RWPE1 (cell line): ENCODE measurements at places on chromosomes 6 and 20.

DNA sequence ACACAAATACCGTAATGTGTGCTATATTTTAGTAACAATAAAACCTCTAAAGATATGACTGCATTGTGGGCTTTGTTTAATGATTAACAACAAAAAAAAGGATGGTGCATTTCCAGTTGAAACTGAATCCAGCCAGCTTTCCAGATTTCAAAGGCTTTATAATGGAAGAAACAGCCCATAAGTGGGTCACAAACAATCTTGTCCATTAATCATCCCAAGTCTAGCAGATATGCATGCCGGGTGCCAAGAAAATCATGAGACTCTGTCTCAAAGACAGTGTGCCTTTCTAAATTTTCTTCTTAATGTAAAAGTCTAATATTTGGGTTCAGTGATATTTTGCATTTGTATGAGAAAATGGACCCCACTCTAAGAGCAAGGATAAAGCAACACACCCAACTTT, 20.6 kb upstream of the LAMP5 start:
- DNase-seq = no peak

DNA sequence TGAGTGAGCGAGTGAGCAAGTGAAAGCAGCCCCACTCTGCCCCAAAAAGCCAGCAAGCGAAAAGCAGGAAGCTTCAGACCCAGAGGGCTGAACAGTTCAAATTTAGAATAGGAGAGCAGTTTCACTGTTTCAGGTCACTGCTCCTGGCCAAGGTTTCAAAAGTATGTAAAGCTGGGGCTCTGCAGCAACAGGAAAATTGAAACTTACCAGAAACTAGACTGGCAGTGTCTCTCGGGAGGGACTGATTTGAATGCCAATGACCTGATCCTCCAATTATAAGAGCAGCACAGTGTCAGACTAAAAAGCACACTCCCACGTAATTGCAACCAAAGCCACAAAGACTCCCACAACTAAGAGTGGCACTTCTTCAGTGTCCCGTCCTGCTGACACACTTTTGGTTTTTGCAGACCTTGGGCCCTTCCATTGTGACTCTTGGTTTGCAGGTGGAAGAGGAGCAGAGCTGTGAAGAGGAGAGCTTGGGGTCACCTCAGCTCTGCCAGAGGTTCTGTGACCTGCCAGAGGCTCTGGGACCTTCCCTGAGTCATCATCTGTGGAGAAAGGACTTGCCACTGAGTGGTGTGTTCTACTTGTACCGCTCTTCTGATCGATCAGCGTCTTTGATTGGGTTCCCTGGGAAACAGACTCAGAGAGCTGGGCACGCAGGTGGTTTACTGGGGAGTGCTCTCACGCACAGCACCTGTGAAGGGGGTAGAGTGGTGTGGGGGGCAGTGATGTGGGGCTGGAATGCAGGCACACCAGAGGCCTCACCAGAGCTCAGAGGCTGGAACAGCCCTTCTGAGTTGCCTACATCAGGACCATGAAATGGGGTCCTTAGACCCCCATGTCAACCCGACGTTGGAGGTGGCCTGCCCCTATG, 52.7 kb upstream of the PTGIS start:
- no peak for DNase-seq

DNA sequence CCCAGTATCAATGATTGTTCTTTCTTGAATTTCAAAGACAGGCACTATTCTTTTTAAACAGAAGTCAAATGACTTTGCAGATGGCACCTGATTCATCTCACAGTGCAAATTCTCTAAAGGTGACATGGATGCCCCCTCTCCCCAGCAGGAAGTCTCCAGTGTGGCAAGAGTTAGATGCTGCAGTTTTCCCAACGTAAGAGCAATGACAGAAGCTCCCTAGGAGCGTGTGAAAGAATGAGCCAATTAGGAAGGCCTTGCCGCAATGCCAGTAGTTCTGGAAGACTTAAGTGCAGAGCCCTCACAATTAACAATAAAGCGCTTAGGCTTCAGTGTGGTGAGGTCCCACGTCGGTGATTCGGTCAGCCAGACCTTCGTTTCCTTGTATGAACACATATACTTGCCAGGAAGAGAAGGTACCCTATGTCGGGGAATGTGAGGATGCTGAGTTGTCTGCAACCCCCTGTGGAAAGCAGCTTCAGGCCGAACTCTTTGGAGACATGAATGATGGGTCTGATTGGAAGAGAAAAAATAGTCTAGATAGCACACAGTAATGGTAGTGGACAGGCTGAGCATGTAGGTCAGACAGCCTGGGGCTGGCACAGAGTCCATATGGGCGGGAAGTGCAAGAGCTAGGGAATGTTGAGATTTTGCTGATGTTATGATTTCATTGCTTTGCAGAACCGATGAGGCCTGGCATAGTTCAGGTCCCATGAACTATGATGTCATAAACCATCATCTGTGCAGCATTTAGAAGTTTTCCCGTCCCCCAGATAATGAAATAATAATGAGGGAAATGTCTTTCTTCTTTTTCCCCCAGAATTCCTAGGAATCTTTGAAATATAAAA, 132.6 kb downstream of the PHACTR1 start:
- DNase-seq = no peak

- no peak for DNase-seq
Measured at GRCh38 chr20:50655311-50655880, 35.9 kb downstream of the RIPOR3 start.

DNA sequence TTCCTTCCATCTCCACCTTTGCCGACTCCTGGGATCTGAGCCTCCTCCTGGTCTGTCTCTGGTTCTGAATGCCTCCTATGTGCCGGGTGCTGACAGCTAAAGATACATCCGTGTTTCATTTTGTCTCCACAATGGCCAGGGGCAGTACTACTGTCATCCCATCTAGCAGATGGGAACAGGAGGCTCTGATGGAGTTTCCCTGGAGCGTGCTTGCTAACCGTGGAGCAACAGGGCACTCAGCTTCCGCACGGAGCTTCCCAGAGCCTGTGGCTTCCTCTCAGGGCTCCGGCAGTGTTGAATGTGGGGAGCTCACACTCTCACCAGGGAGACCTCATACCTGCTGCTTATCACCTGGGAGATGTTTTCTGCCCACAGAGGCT, 11.9 kb upstream of the NPBWR2 start:
- DNase-seq = no peak

DNA sequence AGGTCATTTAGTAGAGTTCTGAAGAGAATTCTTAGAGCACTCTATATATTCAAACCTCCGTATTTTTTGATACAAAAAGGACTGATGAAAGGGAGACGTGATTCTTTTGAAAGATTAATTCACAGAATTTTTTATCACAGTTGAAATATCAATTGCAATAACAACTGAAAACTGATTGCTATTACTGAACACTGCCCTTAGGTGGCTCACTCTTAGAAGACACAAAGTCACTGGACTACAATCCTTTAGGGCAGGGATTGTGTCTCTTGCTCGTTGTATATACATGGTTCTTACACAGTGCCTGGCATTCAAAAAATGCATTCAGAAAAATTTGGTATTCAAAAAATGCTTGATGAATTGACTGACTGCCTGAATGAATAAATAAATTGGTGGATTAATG, 17.1 kb upstream of the CALHM6 start:
- peak; percentile 38 for DNase-seq

GRCh38 chr6:48560408-48560807, 449.4 kb upstream of the PTCHD4 start:
- peak; percentile 15 for DNase-seq
